NCI-H187 (cell line): ENCODE measurements at places on chromosomes 1 and 21.

DNA sequence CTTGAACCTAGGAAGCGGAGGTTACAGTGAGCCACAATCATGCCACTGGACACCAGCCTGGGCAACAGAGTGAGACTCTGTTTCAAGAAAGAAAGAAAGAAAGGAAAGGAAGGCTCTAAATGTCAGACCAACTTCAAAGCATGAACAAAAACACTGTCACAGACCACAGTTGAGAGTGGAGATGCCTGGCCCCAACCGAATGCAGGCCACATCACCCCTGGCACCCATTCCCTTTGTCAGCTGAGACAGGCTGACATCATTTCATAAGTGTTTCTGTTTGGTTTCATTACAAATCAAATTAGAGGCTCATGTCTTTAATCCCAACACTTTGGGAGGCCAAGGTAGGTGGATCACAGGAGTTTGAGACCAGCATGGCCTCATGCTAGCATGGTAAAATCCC, 28.6 kb upstream of the NADK start:
- no peak for DNase-seq

DNA sequence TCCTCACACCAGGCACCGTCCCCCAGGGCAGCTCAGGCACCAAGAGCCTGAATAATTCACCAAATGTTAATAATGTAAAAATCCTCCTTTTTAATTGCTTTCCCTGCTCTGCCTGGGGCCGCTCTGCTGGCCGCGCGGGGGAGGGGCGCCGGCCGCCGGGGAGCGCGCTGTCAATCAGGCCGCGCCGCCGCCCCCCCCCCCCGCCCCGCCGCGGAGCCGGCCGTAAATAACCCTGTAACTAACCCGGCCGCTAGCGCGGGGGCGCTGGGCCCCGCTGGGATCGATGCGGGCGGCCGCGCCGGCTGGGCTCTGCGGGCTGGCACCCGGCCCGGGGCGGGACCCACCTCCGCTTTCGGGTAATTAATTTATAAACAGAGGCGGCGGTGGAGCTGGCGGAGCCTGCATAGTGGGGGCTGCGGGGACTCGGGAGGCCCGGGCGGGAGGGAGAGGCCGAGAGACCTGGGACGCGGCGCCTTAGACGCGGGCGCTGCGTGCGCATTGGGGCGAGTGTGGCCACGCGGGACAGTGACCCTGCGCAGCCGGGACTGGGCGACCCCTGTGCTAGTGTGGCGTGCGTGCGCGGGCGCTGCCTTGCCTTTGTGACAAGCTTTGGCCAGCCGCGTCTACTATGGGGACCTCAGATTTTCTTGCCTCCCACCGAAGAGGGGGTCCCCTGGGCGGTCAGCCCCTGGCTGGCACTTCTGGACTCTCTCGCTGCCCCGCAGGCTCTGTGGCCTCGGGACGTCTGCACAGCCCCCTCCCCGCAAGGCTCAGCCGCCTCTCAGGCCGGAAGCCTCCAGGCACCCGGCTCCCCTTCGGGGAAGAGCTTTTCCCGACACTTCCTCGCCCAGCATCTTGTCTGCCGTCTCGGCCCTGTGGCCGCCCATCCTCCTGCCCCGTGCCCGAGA, 16.6 kb downstream of the SAMD11 start:
- no peak for DNase-seq

DNA sequence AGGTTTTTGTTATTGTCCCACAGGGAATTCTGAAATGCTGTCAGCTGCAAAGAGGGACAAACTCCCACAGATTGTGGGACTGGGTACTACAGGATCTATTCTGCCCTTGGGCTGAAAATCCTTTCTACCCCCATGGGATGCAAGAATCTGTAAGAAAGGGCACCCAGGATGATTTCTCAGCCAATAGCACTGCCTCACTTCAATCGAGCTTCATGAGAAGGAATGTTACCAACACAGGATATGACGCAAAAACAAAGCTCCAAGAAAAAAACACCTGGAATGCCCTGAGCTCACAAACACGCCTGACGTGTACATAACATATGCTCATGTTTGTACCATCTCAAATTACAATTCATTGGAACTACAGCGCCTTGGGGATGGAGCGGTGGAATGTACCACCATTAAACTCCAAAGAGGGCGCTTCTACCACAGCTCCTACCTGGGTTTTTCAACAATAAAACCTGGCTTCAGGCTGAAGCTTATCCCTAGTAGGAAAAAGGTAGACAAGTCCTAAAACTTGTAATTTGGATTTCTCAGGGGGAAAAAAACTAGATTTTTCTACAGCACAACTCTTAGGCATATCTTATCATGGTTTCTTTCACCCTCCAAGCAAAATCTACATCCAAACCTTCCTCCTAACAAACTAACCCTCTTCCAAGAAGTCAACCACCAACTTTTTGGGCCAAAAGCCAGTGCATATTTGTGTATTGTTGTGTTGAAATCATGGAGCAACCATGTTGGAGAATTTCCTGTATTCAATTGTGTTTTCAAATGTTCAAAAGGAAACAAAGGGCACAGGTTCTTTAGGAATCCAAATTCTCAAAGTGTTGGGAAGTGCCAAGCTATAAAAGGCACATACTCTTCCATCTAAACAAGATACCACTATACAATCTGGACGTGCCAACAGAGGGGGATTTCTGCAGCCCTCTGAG, 78.9 kb downstream of the TGFBR3 start:
- DNase-seq, result no peak

GRCh38 chr1:30879126-30879786, 29.3 kb downstream of the SDC3 start:
- DNase-seq, result no peak

DNA sequence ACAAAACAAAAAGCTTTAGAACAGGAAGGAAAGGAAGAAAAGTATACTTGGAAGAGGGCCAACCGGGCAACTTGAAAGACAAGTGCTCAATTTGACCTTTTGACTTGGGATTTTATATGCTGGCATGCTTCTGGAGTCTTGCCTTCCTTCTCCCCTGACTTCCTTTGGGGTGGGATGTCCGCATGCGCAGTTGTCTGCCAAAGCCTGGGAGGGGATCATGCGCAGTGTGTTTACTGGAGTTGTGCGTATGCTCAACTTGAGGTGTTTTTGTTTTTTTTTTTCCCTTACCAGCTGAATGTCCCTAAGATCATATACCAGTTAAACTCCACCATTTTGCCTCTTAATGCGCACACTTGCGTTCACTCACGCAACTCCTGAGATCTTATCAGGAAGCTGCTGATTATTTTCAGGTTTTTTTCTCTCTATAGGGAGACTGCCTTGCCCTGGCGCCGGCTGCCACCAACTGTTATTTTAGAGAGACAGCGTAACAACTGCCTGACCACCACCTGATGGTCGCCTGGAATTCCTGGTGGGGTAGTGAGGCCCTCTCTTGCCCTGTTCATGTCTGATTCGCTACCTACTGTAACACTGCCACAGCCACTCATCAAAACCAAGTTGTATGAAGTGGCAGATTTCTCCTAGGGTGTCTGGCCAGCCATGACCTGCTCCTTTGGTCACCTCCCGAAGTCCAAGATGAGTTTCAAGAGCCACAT, 138.7 kb upstream of the ZNF644 start:
- no peak for DNase-seq

GRCh38 chr1:71919811-71920509, 362.4 kb downstream of the NEGR1 start:
- DNase-seq, result no peak

DNA sequence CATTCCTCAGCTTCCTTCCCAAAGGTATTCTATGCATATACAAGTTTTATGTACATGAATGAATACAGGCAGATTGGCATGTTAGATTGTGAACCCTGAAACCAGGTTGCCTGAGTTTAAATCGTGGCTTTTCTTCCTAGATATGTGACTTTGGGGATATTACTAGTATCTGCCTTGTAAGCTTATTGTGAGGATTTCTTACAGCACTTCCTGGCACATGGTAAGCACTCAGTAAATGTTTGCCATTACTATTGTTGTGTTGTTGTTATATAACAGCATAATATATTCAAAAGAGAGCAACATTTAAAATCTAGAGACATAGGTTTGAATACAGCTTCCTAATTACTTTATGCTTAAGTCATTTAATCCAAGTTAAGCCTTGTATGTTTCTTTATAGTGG, 45.1 kb downstream of the RAP1A start:
- DNase-seq, result no peak

GRCh38 chr1:216456682-216457081, 33.4 kb upstream of the USH2A start:
- DNase-seq, result no peak

DNA sequence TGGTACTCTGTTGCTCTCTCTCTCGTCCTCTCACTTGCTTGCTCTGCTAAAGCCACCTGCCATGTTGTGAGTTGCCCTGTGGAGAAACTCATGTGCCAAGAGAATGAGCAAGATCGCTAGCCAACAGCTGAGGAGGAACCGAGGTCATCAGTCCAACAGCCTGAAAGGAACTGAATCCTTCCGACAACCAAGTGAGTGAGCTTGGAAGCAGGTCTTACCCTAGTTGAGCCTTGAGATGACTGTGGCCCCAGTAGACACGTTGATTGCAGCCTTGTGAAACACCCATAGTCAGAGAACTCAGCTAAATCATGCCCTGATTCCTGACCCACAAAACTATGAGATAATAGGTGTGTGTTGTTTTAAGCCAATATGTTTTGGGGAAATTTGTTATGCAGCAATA, 48.1 kb upstream of the BACH1 start:
- DNase-seq, result no peak

GRCh38 chr1:226590614-226591013, 42.0 kb downstream of the STUM start:
- no peak for DNase-seq

- no peak for DNase-seq
These were observed 34.8 kb upstream of the CD101 start for GRCh38 chr1:116966791-116967190.

DNA sequence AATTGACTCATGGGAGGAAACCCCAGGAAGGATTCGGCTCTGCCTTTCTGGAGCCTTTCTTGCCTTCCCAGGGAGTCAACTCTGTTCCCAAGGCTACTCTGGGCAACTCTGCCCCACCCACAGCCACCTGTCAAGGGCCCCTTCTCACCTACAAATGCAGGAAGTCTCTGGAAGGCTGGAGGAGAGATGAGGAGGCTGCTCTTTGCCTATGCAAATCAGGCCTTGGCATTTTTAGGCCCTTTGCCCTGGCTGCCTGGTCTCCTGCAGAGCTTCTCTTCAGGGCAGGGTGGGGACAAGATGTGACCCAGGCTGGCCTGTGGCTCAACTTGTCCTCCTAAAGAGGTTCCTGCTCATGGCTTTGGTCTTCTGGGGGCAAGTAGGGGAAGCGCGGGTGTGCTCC, 5.4 kb downstream of the SLC6A9 start:
- DNase-seq, result no peak

DNA sequence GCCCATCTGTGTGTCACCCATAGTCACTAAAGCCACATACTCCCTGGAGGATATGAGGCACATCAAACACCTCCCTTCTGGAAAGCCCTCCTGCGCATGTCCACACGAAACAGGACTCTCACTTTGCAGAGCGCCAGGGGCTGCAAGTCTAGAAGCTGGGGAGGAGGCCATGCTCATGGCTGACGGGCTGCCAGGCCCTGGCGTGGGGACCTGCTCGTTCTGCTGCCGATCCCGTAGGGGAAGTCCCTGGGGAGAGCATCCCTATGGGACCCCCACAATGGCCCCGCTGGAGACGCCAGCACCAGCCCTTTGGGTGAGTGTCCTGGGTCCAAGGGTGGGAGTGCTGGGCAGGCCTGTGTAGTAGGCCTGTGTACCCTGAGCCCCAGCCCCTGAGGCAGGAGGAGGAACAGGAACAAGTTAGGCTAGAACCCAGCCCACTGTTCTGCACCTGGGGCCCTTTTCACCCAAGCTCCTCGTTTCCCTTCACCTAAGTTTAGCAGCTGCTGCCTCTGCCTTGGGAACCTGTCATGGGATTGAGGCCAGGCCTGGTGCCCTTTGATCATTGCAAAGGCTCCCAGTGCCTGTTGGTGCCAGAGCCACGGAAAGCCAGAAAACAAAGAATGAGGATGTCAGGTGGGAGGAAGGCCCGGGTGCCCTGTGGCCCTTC, 9.9 kb downstream of the FAM3B start:
- DNase-seq, result no peak

GRCh38 chr1:89802051-89802450, 18.8 kb upstream of the LRRC8D start:
- peak; percentile 56 for DNase-seq

- DNase-seq, result no peak
These were observed 37.0 kb downstream of the LRRN2 start for GRCh38 chr1:204648576-204648975.

DNA sequence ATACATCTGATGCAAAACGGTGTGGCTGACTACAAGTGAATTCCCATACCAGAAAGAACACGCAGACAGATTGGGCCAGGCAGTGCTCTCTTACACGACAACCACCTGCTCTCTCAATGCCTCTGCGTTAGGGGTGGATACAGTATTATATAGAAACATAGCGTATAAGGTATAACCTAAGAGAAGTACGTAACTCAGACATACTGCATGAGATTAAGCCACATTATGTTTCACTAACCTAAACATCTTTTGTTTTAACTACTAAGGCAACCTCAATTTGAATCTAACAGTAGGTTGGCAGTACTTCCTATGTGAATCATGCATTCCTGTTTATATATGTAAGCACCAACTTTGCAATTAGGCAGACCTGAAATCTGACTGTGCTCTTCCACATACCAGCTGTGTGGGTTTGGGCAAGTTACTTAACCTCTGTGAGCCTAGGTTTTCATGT, 58.1 kb upstream of the COA6 start:
- no peak for DNase-seq

- DNase-seq, result no peak
These were observed 33.7 kb upstream of the FBXO28 start for GRCh38 chr1:224080115-224080774.

- DNase-seq, result no peak
These were observed 27.1 kb downstream of the AHDC1 start for GRCh38 chr1:27576806-27577227.

- DNase-seq, result no peak
These were observed 268.6 kb downstream of the PTBP2 start for GRCh38 chr1:96990136-96990535.

- no peak for DNase-seq
These were observed 35.8 kb downstream of the NDUFS5 start for GRCh38 chr1:39061951-39062350.

DNA sequence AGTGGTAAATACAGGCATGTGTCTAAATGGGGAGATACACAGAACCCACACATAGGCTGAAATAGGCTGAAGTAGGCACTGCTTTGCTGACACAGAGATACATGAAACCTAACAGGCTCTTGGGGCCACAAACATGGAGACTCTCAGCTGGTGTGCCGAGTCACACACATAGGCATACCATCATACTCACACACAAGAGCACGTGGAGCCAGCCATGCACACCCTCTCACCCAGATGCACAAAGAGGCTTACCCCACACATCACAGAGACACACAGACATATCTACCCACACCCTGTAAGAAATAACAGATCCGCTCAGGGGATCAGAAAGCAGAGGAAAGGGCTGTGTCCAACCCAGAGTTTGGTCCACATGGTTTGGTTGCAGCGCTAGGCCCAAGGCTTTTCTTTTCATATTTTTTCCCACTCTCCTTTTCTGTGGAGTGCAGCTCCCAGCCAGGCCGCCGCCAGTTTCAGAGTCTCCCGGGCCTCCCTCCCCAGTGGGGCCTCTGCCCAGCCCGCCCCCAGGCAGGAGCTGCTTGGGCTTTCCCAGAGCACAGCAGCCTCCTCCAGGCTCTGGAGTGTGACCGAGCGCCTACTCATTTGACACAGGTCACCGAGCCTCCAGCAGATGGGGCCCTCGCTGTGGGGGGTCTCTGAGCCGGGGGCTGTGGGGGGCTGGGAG, 3.9 kb upstream of the POU3F1 start:
- DNase-seq, result no peak
